ENCODE measurements at places on chromosomes 16 and 17.

- no peak for DNase-seq
These were observed 6.2 kb upstream of the GSE1 start for GRCh38 chr16:85606904-85607303.

- no peak for DNase-seq
These were observed 631 bp downstream of the EVI2A start for GRCh38 chr17:31320791-31321190.

- DNase-seq, result no peak
These were observed 222.5 kb downstream of the IRF8 start for GRCh38 chr16:86121374-86122010.

DNA sequence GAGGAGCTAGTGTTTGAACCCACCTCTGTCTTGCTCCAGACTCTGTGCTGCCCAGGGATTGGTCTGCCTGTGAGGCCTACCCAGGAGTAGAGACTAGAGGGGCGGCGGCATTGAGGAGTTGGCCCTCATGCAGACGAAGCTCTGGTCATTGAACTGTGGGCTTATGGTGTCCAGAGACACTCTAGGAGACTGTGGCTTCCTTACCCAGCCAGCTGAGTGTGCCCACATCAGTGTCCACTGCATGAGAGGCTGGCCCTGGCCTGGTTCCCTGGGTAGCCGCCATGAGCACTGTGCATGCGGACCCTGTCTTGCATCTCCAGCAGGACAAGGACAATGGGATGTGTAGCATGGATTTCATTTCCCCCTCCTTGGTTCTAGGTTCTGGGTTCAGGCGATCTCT is 14.0 kb downstream of the SGSM2 start:
- no peak for DNase-seq

All from WTC11 (cell line).